Karpas-422 (cell line): ENCODE measurements at places on chromosomes 12 and 14. TPM values are rescaled to one million over a fixed set of nuclear protein-coding genes. Genes with fewer than 3 reads are reported as not detected.
A peak's percentile ranks its signal among the peaks of the same experiment; 100 is the strongest.

DNA sequence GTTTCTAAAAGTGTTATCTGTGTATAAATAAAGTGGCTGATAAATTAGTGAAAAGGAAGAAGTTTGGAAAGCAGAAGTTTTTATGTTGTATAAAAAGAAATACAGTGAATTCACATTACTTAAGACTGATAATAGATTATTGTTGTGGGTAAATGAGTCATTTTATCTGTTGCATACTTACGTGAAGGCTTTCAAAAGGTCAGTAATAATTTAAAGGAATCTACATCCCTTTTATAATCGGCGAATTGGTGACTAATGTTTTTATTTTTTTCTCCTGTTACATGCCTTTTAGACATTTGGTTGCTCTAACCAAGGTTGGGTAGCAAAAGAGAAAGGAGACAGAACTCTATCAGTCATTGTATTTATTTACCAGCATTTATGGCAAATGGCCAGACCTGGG is 155.9 kb downstream of the SLC41A2 start:
- no peak for DNase-seq
- H3K4me1 ChIP-seq: no peaks in the 10 kb centered on the region; the same call in 1 of the 2 replicates
- no peaks in the 10 kb centered on the region for H3K36me3 ChIP-seq
- no peak overlapping the region for H3K4me3 ChIP-seq

- H3K36me3 ChIP-seq: no peaks in the 10 kb centered on the region
- H3K27ac ChIP-seq: no peak overlapping the region
- H3K27me3 ChIP-seq: no peaks in the 10 kb centered on the region
- no peaks in the 10 kb centered on the region for H3K4me1 ChIP-seq
Observed at GRCh38 chr12:104182621-104183378, 32.8 kb upstream of the TXNRD1 start.

DNA sequence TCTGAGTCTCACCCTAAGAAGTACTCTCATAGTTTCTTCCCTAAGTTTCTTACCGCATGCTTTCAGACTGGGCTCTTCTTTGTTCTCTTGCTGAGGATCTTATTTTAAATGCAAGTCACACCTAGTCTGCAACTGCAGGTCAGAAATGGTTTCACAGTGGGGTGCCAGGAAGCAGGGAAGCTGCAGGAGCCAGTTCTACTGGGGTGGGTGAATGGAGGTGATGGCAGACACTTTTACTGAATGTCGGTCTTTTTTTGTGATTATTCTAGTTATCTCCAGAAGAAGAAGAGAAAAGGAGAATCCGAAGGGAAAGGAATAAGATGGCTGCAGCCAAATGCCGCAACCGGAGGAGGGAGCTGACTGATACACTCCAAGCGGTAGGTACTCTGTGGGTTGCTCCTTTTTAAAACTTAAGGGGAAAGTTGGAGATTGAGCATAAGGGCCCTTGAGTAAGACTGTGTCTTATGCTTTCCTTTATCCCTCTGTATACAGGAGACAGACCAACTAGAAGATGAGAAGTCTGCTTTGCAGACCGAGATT is 1.7 kb downstream of the FOS start:
- H3K36me3 ChIP-seq: no peaks in the 10 kb centered on the region
- H3K27me3 ChIP-seq: no peaks in the 10 kb centered on the region
- H3K27ac ChIP-seq: no peak overlapping the region

GRCh38 chr12:3333583-3333982 is 157.4 kb upstream of the PRMT8 start:
- H3K4me3 ChIP-seq: no peak overlapping the region
- no peak for DNase-seq
- peaks cover 8% of the 10 kb centered on the region for H3K4me1 ChIP-seq
- no peaks in the 10 kb centered on the region for H3K27me3 ChIP-seq
- no peaks in the 10 kb centered on the region for H3K36me3 ChIP-seq
- no peak overlapping the region for H3K27ac ChIP-seq

DNA sequence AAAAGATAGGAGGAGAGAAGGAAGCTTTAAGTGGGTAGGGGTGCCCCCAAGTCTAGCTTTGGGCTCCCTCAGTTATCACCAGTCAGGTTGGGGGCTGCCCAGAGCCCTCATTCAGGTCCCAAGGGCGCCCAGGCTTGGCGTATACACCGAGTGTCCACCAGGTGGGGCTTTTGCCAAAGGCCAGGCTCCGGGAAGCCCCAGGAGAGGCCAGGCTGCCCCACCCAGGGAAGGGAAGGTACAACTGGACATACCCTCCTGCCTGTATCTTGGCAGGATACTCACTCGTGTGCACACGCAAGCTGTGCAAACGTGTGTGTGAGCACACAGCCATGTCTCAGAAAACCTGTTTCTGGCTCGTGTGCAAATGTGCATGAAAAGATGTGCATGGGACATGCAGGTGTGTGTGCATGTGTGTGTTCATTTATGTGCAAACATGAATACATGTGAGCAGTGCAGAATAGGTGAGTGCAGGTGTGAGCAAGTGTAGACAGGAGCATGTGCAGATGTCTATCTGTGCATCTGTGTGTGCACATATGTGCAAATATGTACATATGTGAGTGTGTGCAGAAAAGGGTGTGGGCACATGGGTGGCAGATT is 103.9 kb upstream of the MYL2 start:
- no peaks in the 10 kb centered on the region for H3K4me1 ChIP-seq
- peak; percentile 73 for DNase-seq
- H3K4me3 ChIP-seq: no peak overlapping the region

ACOT2 gene
- total RNA-seq: 38.5 and 72.7 TPM in 2 replicates
